Right cardiac atrium (tissue), 5 donors: ENCODE measurements at places on chromosomes 6 and 20.

GRCh38 chr6:93418408-93419303 lies 703 bp downstream of the EPHA7 start:
- DNase-seq, result peak; percentile 73

GRCh38 chr6:152503546-152503945 lies 133.6 kb downstream of the SYNE1 start:
- DNase-seq, result no peak

- peak; percentile 82 for DNase-seq
These were observed 42.6 kb downstream of the TTI1 start for GRCh38 chr20:37990571-37991151.

DNA sequence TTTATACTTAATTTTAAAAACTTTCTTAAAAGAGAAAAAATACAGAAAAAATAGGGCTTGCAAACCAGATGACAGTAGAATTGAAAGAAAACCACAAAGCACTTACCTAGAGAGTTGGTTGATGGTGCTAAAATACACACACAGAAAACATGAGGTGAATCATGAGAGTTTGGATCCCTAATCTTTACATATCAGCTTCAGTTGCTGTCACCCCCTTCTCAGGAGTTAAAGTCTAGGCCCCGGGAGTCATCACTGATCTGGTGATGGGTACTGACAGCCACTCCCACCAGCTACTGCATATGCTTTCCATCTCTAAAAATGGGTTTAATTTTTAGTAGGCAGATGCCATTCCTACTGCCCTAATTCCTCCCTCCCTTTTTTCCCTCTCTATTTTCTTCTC lies 16.7 kb downstream of the TSBP1 start:
- no peak for DNase-seq

DNA sequence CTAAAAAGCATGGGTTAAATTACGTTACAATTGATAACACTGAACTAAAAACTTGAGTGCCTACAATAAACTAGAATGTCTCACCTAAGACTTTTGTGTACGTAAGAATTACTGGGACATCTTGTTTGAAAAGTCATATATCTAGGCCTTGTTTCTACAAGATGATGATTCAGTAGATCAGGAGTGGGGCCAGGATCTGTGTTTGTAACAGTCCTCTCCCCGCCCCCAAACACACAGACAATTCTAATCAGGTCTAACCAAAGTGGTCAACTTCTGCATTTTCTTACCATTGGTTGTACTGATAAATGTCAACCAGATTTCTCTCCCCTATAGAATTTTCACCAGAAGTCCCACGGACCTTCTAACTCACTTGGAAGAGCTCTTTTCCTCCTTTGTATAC lies 56.9 kb downstream of the RAMACL start:
- DNase-seq, result no peak

- peak; percentile 58 for DNase-seq
These were observed 81.0 kb downstream of the GPX5 start for GRCh38 chr6:28606424-28607391.

DNA sequence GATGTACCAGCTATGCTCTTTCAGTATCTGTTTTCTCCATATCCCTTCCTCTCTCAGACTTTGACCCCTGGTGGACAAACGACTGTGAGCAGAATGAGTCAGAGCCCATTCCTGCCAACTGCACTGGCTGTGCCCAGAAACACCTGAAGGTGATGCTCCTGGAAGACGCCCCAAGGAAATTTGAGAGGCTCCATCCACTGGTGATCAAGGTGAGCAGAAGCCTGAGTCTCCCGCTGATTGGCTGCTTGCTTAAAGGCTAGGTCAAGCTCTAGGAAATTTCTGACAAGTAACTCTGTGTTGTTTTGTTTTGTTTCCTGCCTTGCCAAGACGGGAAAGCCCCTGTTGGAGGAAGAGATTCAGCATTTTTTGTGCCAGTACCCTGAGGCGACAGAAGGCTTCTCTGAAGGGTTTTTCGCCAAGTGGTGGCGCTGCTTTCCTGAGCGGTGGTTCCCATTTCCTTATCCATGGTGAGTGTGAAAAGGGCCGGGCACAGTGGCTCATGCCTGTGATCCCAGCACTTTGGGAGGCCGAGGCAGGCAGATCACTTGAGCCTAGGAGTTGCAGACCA lies 28.6 kb downstream of the C6orf89 start:
- no peak for DNase-seq

- no peak for DNase-seq
These were observed 34.8 kb downstream of the C6orf118 start for GRCh38 chr6:165274611-165275010.

GRCh38 chr6:83952830-83953229 lies 80.7 kb upstream of the MRAP2 start:
- no peak for DNase-seq

GRCh38 chr20:18567739-18568091 lies 483 bp downstream of the SMIM26 start:
- no peak for DNase-seq

DNA sequence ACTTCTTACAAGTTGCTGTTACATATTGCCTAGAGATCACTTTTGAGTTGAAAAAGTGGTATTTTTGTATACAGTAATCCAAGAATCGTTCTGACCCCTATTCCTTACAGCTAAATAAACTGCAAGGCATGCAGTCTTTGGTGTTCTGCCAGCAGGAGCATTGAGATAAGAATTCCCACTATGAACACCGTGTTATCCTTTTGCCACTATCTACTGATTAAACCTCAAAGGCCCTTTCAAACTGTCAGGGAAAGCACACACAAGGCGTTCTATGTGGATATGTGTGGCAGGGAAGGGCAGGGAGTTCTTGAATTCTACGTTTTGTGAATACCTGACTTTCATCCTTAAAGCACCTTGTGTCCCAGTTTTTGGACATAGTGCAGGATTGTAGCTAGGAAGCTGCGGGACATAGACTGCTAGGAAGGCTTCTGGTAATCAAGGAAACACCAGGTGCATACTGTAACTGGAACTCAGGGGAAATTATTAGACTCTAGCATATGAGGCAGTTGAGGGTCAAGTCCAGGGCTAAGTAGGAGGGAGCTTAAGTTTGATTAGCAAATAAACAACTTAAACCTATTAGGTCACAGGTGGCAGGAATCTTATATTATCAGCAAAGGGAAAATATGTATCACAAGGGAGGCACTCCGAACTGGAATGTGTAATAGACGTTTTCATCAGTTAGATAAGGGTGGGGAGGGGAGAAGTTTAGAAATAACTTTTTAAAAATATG lies 506.6 kb downstream of the RNF144B start:
- no peak for DNase-seq

- no peak for DNase-seq
These were observed 101.7 kb upstream of the BMP2 start for GRCh38 chr20:6665621-6666355.

GRCh38 chr6:109477725-109478124 lies 5.3 kb downstream of the ZBTB24 start:
- DNase-seq, result no peak

GRCh38 chr20:22819784-22820183 lies 215.3 kb upstream of the SSTR4 start:
- DNase-seq, result no peak

- DNase-seq, result no peak
These were observed 457.0 kb downstream of the EPM2A start for GRCh38 chr6:145278163-145278807.

DNA sequence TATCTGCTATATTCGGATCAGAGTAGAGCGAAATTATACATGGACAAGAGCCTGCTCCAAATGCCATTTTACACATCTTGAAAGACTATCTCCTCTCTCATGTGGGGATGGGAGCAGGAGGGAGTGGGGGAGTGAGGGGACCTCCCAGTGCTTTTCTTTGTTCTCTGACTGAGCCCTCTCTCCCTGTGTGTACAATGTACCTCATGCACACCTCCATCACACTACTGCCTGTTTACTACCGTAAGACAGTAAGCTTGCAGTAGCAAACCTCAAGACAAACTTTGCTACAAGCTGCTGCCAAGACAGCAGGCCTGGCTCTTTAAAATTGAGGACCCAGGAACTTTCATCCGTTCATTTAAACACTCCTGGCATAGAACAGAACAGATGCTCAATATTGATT lies 7.2 kb downstream of the NHSL1 start:
- DNase-seq, result no peak

DNA sequence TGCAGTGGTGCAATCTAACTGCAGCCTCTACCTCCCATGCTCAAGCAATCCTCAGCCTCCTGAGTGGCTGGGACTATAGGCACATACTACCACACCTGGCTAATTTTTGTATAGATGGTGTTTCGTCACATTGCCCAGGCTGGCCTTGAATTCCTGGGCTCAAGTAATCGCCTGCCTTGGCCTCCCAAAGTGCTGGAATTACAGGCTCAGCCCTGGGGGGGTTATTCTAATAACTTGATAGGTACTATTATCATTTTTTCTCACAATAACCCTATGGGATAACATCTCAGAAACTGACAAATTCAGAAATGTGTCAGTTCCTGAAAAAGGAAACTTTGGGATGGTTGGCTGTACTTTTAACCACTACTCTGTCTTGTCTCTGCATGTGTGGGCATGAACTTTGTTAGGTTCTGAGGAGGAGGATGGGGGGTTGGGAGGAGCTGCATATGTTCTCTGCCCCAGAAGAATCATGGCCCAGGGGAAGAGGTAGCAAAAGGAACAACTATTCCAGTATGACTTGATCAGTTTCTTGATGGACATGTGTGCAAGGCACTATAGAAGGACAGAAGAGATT lies 169.9 kb downstream of the CARMIL1 start:
- DNase-seq, result no peak

DNA sequence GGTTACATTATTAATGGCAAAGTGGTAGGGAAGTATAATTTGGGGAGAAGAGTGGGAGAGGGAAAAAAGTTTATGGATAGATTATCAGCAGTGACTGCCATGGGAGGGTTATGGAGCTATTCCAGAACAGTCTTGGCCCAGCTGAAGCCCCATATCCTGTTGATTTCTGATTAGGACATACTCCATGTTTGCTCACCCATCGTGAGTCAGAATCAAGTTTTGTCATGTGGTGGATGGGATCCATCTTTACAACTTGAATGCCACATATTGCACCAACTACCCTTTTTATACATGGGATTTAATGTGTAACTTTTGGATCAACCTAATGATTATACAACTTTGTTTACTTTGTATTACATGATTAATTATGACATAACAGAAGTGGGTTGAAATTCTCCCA lies 217.0 kb downstream of the HAO1 start:
- DNase-seq, result no peak

GRCh38 chr6:56757588-56757984 lies 114.9 kb upstream of the DST start:
- no peak for DNase-seq

GRCh38 chr6:70819646-70820045 lies 137.2 kb downstream of the B3GAT2 start:
- no peak for DNase-seq

DNA sequence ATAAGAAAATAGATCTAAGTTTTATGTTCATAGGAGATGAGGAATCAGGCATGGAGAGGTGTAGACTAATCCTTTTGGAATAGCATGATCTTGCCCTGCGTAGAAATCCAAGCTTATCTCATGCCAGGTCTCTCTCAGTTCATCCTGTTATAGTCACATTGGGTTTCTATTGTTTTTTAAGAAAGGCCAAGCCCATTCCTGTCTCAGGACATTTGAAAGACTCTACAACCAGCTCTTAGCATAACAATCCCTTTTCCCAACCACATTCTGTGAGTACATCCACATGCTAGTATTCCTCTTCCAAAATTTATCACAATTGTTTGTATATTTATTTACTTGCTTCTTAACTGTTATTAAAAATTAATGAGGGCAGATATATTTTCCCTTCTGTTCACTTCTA lies 130.3 kb downstream of the MMUT start:
- DNase-seq, result no peak

GRCh38 chr6:119171864-119172588 lies 93.6 kb upstream of the FAM184A start:
- DNase-seq, result no peak

DNA sequence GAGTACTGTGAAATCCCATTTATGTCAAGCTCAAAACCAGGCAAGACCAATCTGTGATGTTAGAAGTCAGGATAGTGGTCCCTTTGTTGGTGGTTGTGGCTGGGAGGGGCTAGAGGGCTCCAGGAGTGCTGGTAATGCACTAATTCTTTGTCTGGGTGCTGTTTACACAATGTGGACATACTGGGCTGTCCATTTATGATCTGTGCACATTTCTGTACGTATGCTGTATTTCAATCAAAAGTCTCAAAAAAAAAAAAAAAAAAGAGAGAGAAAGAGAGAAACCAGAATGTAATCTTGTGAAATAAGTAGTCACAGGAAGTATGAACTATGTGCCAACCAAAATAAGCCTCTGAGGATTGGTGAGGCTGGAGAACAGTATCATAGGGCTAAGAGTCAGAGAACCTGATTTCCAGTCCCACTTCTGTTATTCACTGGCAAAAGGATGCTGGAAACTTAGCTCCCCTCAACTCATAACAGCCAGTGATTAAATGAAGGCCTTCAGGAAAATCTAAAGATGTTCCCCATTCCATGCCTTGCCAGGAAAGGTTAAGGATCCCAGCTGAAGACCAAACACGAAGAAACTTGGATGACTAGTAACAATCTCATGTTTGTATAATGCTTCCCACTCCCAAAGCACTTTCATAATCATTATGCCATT lies 19.6 kb upstream of the TRAM2 start:
- DNase-seq, result no peak

GRCh38 chr6:35968821-35969220 lies 47.9 kb upstream of the SRPK1 start:
- no peak for DNase-seq

DNA sequence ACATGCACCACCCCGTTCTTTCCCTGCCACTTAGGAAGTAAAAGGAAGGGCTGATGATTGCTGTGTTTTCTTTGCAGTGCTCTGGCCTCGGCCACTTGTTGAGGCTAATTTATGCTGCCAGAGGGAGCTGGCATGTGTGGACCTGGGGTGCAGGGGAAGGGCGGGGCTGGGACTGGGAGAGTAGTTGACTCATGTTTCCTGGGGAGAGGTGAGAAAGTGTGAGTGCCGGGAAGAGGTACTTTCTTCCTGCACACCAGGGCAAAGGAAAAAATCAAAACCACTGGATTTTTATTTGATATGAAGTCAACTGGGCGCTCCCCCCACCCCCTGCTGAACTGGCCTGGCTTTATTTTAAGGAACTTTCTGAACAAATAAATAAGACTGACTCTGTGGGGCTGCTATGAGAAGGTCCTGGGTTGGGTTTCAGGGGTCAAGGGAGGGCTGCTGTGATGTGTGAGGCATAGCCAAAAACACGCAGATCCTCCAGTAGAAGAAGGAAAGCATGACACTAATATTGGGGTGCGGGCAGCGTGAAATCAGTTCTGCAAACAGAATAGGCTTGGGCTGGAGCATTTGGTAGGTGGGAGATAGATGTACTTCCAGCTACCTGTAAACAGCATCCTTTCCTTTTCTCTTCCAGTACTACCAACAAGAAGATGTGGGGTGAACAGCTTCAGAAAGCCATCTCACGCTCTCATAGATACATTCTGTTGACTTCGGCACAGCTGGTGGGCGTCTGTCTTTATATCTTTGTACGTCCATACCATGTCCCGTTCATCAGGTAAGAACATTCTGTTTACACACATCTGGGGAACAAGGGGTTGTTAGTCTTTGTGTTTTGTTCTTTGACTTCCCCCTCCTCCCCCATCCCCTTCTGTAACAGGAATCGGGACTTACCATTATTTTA lies 87.5 kb downstream of the SYNJ2 start:
- peak; percentile 61 for DNase-seq
